ENCODE measurements at places on chromosomes 6 and 20.

DNA sequence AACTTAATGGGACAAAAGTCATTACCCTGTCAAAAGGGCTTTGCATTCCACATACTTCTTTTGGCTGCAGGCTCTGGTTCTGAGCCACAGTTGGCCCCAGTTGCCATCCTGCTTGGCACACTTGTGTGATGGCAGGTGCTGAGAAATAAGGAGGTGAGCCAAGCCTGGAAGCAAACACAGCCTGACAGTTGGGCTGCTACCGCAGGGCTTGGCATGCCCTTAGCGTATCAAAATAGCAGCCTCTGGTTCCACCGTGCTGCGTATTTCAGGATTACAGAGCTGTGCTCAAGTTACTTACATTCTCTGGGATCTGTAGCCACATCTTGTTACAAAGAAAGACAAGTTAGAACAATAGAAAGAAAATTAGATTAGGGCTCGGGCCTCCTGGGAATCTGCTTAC lies 11.1 kb downstream of the MTHFD1L start:
- no peak for DNase-seq

- DNase-seq: no peak
Measured at GRCh38 chr20:57434390-57434700, 43.1 kb downstream of the RBM38 start.

GRCh38 chr6:43924222-43924702 lies 154.3 kb downstream of the VEGFA start:
- peak; percentile 2 for DNase-seq

- no peak for DNase-seq
Measured at GRCh38 chr6:45587229-45588060, 209.7 kb upstream of the SUPT3H start.

GRCh38 chr6:152360034-152360433 lies 277.1 kb downstream of the SYNE1 start:
- DNase-seq: no peak

DNA sequence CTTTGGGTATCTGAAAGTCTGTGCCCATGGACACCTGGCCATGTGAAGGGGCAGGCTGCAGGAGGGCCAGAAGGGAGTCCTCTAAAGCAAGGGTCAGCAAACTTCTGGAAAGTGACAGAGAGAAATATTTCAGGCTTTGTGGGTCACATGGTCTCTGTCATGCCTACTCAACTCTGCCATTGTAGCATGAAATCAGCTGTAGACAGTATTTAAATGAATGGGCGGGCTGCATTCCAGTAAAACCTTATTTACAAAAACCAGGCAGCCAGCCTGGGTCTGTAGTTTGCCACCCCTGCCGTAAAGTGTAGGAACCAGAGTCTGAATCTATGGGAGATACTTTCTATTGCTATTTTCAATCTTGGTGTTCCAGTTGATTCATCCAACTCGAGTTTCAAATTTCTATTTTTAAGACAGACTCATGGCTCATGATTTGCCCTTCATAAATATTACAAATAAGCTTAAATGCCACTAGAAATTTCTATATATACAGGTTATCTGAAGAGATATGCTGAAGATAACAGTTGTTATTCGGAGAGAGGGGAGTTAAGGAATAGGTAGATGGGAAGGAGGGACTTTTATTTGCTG lies 19.0 kb upstream of the ADGRF4 start:
- DNase-seq: no peak

DNA sequence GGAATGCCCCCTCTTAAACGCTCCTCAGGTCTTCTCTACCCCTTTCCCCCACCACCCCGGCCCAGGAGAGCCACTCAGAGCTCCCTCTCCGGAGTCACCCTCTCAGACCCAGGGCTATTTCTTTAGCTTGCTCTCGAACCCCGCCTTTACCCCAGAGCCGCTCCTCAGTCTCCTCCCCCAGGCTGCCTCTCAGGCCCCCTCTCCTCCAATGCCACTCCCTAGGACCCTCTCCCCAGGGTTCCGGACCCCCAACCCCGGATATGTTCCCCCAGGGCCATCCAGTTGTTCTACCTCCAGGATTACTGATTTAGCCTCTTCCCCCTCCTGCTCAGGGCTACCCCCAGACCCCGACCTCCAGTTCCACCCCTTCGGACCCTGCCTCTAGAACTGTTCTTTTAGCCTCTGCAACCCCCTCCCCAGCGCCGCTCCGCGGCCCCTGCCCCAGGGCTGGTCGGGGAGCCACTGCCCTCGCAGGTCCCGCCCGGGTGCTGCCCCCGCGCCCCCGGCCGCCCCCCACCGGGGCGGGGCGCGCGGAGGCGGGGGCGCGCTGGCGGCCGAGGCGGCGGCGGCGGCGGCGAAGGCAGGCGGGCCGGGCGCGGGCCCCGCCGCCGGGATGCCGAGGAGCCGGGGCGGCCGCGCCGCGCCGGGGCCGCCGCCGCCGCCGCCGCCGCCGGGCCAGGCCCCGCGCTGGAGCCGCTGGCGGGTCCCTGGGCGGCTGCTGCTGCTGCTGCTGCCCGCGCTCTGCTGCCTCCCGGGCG lies at the start of gene MMP24:
Gene MMP24 (plus strand): TSS at position 565 of the 758 bp plus-strand sequence. CDS start 49 bp downstream, at position 614.
- DNase-seq: no peak

DNA sequence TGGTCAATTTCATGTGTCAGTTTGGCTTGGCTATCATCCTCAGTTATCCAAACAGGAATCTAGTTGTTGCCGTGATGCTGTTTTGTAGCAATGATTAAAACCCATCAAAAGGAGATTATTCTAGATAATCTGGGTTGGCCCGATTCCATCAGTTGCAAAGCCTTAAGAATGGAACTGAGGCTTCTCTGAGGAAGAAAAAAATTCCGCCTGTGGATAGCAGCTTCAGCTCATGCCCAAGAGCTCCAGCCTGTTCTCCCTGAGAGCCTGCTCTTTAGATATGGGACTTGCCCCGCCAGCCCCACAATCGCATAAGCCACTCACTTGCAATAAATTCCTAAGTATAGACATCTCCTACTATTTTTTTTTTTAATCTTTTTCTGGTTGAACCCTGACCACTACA lies 61.5 kb downstream of the SEL1L2 start:
- no peak for DNase-seq

Measured in stimulated activated CD4-positive, alpha-beta T cell treated with anti-CD3 and anti-CD28 coated beads, Interleukin-1b, Interleukin-23, amount 100 ng/mL, for 24 hours (primary cell).